Hippocampal formation (tissue), 2 donors: ENCODE measurements at places on chromosomes 2 and 18.

DNA sequence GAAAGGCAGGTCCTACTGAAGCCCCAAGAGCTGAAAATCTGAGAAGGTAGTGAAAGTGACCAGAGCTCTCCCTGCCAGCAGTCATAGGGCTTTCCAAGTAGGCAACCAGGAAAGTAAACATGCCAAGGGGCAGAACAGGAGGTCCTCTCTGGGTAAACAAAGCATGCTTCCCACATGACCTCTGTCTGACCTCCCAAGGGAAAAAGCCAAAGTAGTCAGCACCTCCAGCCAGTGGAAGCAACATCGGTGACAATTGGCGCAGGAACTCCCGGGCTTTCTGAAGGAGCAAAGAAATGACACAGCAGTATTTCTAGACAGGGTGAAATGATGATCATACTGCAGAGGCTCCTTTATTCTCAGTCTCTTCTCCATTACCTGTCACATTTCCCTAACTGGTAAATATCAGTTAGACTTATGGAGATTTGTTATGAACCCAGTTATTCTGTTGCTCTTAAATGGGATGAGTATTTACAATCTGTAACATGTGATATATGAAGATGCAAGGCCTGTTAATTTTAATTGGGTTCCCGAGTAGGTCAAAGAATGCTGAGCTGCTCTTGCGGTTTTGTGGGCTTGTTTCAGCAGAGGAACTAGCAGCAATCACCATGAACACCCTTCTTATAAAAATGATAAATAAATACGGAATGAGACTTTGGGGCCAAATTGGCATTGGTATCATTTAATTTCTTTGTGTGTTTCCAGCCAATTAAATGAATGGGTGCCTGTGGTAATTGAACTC lies 321.0 kb downstream of the RND3 start:
- peak; percentile 39 for DNase-seq

GRCh38 chr2:160720098-160720497 lies 226.5 kb upstream of the RBMS1 start:
- DNase-seq, result no peak

- DNase-seq, result no peak
Observed at GRCh38 chr2:151862700-151863099, 34.5 kb upstream of the ARL5A start.

DNA sequence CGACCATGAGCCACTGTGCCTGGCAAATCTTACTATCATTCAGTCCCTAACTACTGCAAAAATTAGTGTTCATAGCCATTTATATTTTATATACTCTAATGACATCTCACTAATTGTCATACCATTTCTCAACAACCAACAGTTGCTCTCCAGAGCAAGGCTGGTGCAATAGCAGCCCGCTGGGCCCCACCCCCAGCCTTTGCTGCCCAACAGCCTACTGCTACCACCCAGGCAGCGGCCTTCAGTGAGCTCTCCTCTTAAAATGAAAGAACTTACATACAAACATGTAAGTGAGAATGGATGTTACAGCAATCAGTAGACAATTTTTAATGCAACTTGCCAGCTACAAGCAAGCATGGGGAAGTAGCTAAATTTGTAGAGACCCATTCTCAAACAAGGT lies 90.5 kb downstream of the HNRNPLL start:
- DNase-seq, result no peak

- DNase-seq, result no peak
Observed at GRCh38 chr2:43328133-43328532, 101.7 kb upstream of the ZFP36L2 start.

GRCh38 chr2:122238006-122238559 lies 482.6 kb downstream of the TSN start:
- no peak for DNase-seq

- DNase-seq, result no peak
Observed at GRCh38 chr2:142190805-142191204, 60.0 kb upstream of the LRP1B start.

- peak; percentile 78 for DNase-seq
Observed at GRCh38 chr2:152336119-152336853, 1.3 kb downstream of the FMNL2 start.

DNA sequence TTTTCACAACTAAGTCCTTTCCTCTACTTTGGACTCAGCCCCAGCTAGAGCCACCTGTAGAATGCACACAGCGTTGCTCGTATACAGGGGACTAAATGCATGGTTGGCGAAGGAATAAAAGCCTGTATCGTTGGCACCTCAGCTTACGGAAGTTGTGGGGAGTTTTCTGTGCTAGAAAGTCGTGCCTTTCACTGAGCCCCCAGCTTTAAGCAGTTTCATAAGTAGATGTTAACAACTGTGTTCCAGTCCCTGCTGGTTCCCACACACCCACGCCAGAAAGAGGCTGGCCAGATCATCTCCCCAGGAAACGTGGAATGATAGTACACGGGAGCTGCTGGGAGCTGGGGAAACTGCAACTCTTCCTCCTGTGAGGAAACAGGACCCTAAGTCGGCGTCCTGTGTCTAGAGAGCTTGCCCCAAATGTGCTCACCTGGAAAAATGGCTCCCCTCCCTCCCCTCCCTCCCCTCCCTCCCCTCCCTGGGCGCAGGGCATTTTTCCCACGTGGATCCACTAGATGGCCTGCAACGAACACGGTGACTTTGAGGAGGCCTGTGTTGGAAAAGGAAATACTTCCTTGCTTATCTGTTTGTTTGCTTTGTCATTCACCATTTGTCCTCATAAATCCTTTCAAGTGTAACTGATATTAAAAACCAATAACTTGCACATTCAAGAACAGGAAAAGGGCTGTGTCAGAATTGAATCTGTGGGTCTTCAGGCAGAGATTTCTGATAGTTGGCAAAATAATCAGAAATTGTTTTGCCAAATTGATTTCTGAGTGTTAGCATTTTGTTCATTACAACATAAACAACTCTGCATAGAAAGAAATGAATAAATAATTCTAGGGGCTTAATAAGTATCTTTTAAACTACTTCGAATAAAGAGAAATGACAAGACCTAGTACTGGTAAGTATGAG lies 43.9 kb upstream of the RFX8 start:
- DNase-seq, result peak; percentile 75

- DNase-seq, result no peak
Observed at GRCh38 chr2:182283512-182283911, 143.3 kb downstream of the PDE1A start.

DNA sequence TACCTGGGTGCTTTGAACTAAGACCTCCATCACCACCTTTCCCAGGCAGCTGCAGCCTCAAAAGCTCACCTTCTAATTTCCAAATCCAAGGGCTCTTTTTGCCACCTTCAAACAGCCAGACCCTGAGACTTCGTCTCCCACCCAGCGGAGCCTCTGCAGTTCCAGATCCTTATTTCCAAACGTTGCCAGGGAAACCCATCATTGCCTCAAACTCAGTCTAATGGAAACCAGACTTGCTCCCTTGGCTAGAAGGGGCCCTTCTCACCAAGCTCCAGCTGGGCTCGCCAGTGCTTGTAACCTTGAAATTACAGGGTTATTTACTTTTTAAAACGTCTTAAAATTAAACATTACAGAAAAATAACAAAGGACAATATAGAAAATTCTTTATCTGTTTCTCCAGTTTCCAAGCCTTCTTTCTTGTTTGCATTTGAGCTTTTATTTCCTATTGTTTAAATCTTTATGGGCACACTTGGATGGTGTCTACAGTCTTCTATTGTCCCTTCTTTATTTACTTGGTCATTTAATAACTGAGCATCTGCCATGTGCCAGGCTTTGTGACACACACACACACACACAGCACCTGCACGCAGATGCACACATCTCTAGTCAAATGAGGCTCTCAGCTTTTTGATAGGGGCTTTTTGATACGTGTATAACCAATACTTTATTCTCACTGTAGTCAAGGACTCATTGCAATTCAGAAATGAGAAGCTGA lies 36.1 kb downstream of the TRPM8 start:
- DNase-seq, result no peak

DNA sequence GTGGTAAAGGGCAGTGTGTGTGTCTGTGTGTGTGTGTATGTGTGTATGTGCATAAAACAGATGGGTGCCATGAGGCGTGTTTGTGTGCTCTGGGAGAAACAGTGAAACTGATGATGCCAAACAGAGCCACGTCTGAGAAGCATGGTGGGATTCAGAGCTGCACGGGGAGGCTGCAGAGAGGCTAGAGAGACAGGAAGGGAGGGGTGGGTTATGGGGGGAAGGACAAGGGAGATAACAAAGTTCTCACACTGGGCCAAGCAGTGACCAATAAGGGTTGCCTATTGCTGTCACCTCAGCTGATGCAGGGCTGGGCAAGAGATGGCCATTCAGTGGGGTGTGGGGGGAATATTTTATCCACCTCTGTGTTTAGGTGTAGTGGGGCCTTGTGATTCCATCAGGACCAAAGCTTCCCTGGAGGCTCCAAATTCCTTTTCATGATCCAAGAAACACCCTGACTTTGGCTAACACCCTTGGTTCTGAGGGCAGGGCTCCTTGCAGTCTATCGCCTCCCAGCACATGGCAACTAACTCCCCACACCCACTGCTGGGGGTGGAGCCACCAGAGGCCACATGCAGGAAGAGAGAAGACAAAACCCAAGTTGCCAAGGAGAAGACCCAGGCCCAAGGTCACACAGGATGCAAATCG lies 54.2 kb upstream of the POMC start:
- DNase-seq, result no peak

DNA sequence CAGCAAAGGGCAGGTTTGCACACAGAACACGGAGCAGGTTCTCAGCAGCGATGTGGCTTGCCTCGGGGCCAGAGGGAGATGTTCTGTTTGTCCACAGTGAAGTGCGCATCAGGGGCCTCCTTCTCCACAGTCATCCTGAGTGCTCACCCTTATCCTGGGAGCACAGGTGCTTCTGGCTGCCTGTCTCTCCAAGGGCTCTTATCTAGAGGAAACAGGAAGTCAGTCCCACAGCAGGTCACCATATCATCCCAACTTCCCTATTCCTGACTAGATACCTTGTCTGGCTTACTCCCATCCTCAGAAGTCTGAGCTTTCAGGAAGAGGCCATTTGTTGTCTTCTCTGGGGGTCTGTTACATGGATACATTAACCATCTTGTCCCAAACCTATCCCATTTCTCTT lies at the start of gene CD207:
Gene CD207 (minus strand): TSS at position 174 of the 400 bp plus-strand sequence. CDS start 40 bp downstream, at position 134.
- no peak for DNase-seq

DNA sequence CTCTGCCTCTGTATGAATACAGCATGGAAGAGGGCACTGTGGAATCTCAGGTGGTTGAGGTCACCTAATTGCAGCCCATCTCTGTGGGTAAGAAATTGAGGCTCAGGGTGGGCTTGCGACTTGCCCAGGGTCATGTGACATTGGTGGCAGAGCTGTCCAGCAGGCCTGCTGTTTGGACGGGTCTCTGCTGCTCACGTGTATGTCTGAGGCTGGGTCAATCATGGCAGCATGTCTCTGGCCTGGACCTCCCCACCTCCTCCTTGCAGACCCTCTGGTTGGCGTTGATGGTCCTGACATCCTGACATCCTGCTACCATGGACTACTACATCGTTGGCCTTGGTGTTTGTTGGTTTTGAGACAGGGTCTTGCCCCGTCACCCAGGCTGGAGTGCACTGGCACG lies 64.3 kb upstream of the HPCAL1 start:
- no peak for DNase-seq

- DNase-seq, result peak; percentile 63
Observed at GRCh38 chr2:168247341-168248261, at the start of gene STK39. Gene STK39 (minus strand): TSS chr2:168247595. CDS start chr2:168247435, 160 bp downstream.

- DNase-seq, result no peak
Observed at GRCh38 chr2:175690113-175690837, 311.8 kb downstream of the LNPK start.

- no peak for DNase-seq
Observed at GRCh38 chr2:69062307-69062962, 49.5 kb downstream of the ANTXR1 start.

DNA sequence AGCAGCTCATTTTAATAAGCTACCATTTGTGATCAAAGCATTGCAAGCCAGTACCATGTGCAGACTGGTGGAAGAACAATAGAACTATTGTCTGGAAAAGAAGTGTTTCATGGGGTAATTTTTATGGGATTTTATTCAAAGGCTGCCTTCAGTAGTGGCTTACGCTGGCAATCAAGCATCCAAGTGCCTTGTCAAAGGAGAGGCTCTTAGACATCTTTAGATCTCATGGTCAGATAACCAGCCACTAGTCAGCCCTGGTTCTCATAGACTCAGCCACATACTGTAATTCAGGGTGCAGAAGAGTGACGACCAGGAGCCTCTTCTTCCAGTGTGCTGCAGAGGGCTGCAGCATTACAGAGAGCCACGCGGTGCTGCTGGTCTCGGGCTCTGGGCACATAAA lies 98.5 kb upstream of the NOSTRIN start:
- DNase-seq, result peak; percentile 46

- DNase-seq, result no peak
Observed at GRCh38 chr2:25699216-25699615, 25.8 kb upstream of the DTNB start.

- DNase-seq, result no peak
Observed at GRCh38 chr2:126835831-126836230, 62.9 kb upstream of the TEX51 start.

DNA sequence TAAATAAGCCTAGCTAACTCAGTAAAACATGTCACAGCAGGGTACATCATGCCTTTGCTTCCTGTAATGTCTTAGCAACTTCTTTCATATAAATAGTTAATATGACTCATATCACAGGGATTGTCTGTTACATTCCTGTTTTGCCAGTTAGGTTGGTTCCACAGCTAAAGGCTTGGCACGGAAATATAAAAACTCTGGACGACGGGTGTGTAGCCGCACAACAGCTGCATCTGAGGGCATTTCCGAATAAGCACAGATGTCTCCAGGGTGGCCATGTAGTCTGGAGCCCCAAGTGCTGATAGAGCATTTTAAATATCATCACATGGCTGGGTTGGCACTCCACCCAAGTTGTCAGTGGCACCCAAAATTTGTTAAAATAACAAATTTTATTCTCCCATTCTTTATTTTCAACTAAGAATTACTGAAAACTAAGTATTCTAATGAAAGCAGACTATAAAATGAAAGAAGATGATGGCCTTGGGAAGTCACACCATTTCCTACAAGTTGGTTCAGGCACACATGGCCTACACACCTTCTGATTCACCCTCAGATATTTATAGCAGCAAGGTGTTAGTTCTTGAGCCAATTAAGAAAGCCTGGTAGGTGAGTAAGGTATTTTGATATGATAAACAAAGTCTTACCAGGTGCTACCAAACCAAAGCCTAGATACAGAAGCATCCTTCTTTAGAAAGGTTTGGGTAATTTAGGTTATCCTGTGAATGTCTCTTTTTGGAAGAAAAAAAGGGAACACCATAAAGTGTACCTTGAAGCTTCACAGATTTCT lies 61.8 kb upstream of the STK17B start:
- no peak for DNase-seq

DNA sequence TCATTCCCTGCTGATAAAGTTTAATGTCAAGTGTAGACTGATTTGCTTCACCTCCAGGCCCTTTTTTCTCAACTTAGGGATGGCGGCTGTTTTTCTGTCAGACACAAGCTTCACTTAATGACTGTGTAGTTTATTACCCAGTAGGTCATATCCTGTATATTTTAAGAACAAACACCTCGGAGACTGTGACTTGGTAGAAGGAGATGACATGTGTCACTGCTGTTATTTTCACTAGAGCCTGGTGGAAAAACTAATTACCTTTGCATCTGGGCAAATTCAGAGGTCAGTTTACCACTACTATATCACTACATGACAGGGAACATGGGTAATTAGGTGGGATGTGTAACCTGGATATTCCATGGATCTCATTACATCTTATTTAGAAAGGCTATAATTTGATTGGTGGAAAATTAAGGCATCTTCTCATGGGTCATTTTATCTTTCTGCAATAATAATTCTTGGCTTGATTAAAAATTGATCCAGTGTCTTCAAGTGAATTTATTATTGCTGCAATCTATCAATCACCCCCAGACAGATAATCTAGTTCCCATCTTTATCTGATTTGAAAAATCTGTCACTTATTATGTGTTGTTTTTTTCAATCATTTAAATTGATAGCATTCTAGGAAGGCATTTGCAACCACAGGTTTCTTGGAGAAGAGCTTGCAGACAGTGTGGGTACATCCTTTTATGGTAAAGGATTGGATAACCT lies 353.8 kb upstream of the SPRED2 start:
- DNase-seq, result no peak
